Activated T-cell treated with anti-CD3 and anti-CD28 coated beads, Interleukin-2, amount 50 U/mL, for 72 hours (primary cell): ENCODE measurements at places on chromosomes 7 and 10.
A peak's percentile ranks its signal among the peaks of the same experiment; 100 is the strongest.

DNA sequence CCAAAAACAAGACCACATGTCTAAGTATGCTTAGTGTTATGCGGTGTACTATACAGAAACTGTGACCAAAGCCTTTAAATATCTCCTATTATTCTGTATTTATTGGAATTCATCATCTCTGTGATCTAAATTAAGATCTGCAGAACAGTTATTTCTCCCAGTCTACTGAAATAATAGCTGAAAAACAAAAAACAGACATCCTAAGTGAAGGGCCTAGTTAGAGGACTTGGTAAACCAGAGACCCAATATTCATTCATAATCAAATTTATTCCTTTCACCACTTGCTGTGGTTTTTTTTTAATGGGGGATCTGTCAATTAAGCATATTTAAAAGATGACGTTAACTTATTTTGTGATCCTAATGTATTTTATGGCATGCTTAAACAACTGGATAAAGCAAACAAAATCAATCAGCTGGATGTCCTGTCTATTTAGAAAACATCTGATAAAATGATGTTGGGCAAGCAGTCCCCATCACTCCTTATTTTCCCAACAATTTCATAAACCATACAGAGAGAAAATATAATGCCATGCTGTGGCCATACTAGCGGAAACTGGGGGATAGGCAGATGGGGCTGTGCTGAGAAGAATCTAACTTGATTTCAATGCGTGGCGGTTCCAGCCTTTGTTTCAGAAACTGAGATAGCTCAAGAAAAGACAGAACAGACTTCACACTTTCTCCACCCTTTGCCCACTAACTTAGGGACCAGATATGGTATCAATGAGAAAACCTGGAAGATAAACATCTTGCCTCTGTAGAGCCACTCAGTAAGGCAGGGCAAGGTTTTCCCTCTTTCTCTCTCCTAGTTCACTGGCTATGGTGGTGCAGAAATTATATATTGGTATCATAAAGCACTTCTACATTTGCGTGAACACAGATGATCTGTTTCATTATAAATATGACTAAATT is 32.9 kb downstream of the ICA1 start:
- no peak for DNase-seq

DNA sequence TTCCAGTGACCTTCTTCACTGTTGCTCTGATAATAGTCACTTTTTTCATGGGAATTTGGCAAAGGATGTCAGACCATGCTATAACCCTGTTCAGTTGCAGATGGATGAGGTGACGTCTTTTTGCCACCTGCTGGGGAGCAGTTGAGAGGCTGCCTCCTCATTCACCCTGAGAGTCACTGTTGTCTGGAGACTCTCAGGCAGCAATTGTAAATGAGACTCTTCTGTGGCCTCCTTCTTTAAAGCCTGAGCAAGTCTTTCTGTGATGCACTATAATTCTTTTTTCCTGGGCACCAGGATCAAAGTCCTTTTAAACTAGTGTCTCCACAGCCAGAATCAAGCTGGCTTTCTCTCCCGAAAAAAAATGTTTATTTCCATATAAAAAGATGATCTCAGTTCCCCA is 345.1 kb downstream of the ARL4A start:
- no peak for DNase-seq

DNA sequence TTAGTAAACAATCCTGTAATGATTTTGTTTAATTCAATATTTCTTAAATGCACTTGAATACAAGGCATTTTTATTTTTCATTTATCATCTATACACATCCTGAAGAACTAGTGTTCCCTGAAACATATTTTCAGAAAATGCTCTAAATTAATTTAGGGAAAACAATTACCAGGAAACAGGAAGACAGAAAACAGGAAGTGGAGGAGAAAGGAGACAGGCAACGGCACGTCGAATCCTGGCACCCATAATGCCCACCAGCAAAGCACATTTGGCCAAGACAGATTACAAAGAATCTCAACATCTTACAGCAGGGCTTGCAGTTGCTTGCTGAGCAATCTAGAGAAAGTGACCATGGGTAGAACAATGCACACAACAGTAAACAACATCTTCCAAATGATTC is 571.1 kb downstream of the GRID1 start:
- DNase-seq, result no peak

- DNase-seq, result no peak
Measured at GRCh38 chr7:155343661-155344121, 46.0 kb downstream of the INSIG1 start.

DNA sequence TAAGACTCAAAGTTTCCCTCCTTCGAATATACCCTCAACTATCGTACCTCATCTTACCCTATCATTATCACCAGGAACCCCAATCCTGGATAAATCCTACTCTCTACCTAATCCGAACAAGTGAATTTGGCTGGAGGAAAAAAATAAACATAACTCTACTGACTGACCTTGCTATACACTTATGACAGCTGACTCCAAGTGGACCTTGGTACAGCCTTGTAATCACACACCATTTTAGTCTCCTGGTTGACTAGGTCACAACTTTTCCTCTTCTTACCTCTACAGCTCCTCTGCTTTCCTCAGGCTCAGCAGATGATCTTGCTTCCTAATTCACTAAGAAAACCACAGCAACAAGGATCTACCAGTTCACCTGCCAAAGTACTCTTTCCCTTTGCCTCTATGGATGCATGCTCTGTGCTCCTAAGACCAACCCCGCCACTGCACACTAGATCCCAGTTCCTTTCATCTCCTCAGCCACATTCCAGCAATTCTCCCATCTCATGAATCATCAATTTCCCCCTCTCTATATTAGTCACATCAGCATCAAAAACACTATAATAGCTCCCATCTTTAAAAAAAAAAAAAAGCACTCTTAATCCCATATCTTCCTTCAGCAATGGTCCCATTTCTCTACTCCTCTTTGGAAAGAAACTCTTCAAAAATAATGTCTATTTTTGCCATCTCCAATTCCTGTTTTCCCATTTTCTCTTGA is 35.5 kb downstream of the COA1 start:
- DNase-seq, result no peak

- DNase-seq, result no peak
Measured at GRCh38 chr10:97065686-97066660, 119.8 kb downstream of the SLIT1 start.

GRCh38 chr7:46454816-46455215 is 533.7 kb upstream of the IGFBP3 start:
- no peak for DNase-seq

DNA sequence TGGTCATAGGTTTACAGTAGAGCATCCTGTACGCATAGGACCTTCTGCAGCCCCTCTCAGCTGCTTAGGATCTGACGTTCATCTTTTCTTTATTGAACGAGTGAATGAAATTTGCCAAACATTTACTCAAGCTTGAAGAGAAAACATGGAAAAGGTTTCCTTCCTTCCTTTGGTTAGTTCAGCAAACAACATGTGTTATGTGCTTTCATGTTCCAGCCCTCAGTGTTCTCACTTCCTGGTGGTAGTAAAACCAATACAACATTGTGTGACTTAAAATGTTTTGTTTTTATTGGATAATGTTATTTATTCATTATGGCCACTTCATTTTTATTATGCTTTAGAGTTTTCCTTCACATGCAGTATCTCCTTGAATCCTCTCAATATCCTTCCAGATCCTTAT is 1.4 kb upstream of the CDCA7L start:
- no peak for DNase-seq

GRCh38 chr10:94102436-94102835 is 108.7 kb downstream of the PLCE1 start:
- DNase-seq, result no peak

DNA sequence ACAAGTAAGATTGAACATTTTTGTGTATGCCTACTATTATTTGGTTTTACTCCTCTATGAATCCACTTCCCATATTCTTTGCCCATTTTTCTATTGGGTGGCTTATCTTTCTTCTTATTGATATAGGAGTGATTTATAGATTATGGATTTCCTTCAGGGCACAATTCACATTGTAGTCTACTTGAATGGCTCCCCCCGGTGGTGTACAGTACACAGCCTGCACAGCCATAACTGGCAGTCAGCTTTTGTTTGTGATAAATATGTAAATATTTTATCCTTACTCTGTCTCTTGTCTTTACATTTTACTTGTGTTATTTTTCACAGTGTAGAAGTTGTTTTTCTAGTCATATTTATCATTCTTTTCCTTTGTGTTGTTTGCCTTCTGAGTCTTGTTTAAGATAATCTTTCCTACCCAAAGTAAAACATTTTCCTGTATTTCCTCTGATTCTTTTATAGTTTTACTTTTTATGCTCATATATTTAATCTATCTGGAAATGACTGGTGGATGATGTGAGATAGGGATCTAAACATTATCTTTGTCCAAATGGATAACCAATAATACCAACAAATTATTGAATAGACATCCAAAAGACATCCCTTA is 23.9 kb upstream of the CALD1 start:
- DNase-seq, result peak; percentile 50

DNA sequence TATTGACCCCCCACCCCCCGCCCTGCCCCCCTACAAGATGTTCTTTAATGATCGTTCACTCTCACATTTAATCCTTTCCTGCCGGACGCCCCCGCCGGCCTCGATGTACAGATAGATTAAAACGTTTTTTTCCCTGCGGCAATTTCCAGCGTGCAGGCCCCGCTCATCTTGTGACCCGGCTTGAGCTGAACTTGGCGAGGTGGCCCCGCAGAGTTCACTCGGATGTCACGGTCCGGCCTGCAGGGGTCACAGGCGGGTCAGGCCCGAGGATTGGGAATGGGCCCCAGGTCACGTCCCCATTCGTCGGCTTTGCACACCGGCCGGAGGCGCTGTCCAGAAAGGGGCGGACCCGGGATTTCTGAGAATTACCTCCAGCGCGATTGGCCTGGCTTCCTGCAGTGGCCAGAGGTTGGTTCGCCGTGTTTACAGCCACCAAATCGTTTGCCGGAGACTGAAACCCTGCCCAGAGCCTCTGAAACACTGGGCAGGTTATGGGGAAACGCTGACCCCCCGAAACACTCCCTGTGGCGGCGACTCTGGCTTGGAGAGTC is 1.9 kb upstream of the CYP26A1 start:
- no peak for DNase-seq

DNA sequence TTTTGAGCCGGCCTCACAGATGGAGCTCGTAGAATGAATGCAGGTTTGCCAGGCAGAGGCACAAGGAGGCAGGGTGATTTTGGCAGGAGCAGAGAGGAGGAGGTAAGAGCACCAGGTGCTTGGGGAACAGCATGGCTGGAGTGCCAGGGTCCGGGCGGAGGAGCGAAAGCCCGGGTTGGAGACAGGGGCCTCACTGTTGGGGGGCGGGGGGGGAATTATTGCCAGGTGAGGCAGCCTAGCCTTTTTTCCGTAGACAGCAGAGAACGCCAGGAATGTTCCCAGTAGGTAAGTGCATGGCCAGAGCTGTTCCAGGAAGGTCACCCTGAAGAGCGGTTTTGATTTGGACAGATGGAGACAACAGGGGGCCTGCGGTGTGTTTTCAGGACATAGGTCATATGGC is 9.5 kb downstream of the SRRM3 start:
- DNase-seq, result no peak

GRCh38 chr7:84674236-84674913 is 479.8 kb upstream of the SEMA3A start:
- no peak for DNase-seq

GRCh38 chr10:80498078-80498832 is 39.4 kb upstream of the SH2D4B start:
- no peak for DNase-seq

- DNase-seq, result no peak
Measured at GRCh38 chr7:100370303-100370702, 3.0 kb upstream of the PILRA start.

GRCh38 chr10:124588736-124589490 is 127.3 kb downstream of the LHPP start:
- no peak for DNase-seq

DNA sequence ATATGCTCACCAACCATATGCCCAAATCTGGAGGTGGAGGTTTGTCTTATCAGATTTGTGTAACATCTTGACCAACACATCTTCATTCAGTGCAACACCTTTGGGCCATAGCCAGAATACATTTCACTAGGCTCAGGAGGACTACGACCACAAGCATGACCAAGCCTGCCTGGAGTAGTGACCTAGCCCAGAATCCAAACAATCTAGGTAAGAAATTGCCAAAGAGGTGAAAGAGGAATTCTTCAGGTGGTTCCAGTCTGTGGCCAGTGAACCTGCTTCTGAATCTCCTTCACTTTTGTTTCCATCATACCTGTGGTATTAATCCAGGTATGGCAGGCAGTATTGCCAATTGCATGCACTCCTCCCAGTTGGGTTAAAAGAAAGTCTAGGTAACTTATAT is 112.8 kb upstream of the RAB18 start:
- DNase-seq, result no peak

GRCh38 chr10:7258948-7259523 is 151.8 kb downstream of the SFMBT2 start:
- peak; percentile 72 for DNase-seq
